ENCODE measurements at places on chromosomes 5 and 9.

- no peak for DNase-seq
Measured at GRCh38 chr9:125896404-125896803, 149.2 kb downstream of the PBX3 start.

DNA sequence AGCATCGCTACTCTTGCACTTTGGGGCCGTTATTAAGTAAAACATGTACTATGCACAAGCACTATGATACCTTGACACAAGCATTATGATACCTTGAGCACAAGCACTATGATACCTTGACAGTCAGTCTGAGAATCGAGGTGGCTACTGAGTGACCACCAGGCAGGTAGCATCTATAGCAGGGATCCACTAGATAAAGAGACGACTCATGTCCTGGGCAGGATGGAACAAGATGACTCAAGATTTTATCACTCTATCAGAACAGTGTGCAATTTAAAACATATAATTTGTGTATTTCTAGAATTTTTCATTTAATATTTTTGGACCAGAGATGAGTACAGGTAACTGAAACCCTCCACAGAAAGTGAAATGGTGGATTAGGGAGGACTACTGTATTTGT is 16.9 kb downstream of the CHSY3 start:
- no peak for DNase-seq

- DNase-seq, result no peak
Measured at GRCh38 chr9:99486684-99487083, 264.6 kb downstream of the SEC61B start.

DNA sequence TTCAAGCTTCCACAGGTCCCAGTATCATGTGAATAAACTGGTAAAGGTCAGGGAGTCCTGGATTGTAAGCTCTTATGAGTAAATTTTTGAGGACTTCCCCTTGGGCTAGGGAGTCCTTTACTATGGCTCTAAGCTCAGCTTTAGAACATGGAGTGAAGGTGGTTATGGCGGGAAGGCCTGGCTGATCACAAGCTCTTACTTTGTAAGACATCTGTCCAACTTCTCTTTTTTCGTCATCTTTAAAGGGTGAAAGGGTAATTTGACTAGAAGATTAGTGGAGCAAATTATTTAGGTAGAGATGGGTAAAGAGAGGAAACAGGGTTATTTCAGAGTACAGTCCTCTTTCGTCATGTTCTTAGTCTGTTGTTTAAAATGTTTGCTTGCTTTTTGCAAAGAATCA is 155.4 kb downstream of the AOPEP start:
- DNase-seq, result no peak

DNA sequence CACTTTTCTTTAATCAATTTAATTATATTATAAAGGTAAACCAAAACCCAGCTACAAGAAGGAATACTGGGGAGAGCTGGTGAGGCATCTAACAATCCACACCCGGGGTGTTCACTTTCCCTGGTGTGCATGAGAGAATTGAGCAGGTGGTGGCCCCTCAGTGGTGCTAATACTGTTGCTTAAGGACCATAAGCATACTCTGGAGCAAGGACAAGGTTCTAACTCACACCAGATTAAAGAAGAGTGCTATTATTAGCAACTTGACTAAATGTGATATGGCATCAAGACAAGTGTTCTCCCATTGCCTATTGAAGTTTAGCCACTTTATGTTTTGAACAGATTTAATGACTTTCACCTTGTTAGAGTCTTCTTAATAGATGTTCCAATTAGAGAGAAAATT is 8.8 kb downstream of the RGS7BP start:
- DNase-seq, result no peak
